CD4-positive, alpha-beta T cell treated with Interleukin-4 for 1 hour (primary cell): ENCODE measurements at places on chromosomes 2 and 18.

GRCh38 chr2:210007895-210008294 lies 5.5 kb downstream of the RPE start:
- no peak for DNase-seq

DNA sequence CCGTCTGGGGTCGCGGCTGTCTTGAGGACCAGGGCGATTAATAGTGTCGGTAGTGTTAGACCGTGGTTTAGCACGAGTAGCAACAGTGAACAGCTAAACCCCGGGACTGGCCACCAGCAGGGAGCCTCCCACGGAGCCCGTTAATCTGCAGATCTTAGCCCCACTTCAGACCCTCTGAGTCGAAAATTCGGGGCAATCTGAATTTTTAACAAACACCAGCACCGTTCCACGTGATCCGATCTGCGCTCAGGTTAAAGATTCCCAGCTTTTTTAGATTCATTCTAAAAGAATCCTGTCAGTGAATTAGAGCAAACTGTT lies 479 bp upstream of the ATP5F1A start:
- DNase-seq: no peak

- DNase-seq: no peak
Observed at GRCh38 chr2:14304326-14304725, 328.2 kb upstream of the LRATD1 start.

DNA sequence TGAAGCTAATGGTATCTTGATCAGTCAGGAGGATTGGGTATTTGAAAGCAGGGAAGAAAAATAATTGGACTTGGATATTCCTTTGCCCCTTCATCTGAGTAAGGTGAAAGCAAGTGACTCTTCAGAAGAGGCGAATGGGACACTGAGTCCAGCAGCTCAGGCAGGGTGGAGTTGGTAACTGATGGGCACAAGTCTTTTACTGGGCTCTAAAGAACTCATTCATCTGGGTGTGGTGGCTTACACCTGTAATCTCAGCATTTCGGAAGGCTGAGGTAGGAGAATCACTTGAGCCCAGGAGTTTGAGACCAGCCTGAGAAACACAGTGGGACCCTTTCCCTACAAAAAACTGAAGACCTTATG lies 11.2 kb downstream of the CFLAR start:
- no peak for DNase-seq

DNA sequence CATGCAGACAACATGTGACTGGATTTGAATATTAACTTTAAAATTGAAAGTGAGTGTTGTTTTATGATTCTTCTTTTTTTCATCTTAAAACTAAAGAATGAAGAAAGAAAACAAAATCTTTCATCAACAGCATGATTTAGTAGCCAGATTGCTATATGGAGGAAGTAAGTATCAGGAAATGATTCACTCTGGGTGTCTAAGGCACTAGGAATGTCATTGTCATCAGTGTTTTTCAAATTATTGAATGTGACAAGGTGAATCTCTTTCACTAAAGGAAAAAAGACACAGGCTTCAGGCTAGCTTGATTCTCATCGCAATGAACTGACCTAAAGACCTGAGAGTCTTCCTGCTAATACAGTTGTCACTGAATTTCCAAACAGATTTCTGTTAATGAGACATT lies 430.1 kb downstream of the FBXO15 start:
- no peak for DNase-seq

DNA sequence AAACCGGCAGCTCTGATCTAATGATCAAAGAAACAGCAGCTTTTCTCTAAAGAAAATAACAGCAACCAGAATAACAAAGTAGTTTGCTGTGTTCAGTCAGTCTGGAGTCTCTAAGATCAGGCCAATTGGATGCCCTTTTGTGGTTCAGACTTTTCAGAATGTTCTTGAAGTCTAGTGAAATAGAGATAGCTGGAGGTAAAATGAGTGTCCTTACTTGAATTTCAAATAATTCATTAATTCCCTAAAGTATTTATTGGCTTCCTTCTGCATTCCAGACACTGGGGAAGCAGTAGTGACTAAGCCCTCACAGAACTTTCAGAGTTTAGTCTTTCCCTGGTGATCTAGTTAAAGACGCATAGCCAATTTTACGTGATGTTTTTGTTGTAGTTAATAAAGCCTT lies 58.7 kb downstream of the C18orf54 start:
- no peak for DNase-seq
